ENCODE measurements at places on chromosomes 5 and 9.

- DNase-seq, result no peak
Observed at GRCh38 chr5:77638763-77639671, 504 bp upstream of the OTP start.

- DNase-seq, result no peak
Observed at GRCh38 chr9:14344941-14345353, 31.0 kb upstream of the NFIB start.

GRCh38 chr9:120856700-120857099 is 14.0 kb upstream of the PSMD5 start:
- DNase-seq, result no peak

- no peak for DNase-seq
Observed at GRCh38 chr9:83039303-83039702, 23.6 kb downstream of the RASEF start.

DNA sequence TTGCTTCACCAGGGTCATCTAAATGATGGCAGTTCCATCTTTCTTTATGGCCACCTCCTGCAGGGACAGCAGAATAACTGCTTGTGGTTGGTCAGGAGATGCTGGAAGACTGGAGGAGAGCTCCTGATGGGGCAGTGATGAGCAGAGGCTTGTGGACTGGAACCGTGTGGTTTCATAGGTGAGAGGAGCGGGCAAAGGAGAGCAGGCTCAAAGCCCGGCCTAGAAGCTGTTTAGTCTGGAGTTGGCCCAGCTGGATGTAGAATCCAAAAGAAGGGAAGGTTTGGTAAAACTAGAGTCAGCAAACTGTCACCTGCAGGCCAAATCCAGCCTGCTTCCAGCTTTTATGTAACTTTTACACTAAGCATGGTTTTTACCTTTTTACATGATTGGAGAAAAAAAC is 32.9 kb upstream of the TLE1 start:
- DNase-seq, result no peak

- no peak for DNase-seq
Observed at GRCh38 chr5:97010606-97011005, 74.7 kb downstream of the LNPEP start.

DNA sequence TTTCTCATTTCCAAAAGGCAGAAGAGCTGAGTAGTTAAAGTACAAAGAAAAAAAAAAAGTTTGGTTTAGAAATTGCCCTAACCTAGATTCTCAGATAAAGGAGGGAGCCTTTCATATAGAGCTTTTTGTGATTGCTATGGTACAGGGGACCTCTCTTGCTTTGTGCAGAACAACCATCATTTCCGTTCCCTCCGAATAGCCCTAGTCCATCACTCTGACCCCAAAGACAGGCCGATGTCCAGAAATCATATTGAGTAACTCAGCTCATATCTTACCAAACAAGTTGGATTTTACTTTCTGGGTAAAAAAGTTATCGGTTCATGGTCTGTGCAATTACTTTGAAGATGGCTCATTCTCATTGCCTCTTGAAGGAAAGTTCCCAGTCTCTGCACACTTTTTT is 36.7 kb upstream of the COL15A1 start:
- DNase-seq, result no peak

DNA sequence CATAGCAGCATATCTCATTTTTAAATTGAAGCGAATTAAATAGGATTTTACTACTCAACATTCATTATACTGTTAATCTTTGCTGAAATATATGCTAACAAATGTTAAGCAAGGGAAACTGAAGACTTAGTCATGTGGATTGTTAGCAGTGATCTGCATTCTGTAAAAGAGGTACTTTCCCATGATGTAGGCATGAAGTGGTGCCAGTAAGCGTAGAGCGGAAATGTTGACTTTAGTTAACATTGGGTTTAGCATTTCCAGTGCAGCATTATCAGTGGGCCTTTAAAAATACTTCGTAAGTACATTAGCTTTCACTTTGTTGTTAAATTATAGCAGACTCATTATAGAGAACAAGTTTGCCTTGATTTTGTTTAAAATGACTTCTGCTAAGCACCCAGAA is 130.3 kb downstream of the CDC42SE2 start:
- peak; percentile 16 for DNase-seq

- DNase-seq, result no peak
Observed at GRCh38 chr9:104506565-104506964, 2.5 kb downstream of the OR13F1 start.

GRCh38 chr9:97938081-97938644 is at the start of gene HEMGN:
Gene HEMGN, minus strand, starts transcription at chr9:97938172. Its CDS starts 36 bp downstream, at chr9:97938136.
- DNase-seq, result no peak

DNA sequence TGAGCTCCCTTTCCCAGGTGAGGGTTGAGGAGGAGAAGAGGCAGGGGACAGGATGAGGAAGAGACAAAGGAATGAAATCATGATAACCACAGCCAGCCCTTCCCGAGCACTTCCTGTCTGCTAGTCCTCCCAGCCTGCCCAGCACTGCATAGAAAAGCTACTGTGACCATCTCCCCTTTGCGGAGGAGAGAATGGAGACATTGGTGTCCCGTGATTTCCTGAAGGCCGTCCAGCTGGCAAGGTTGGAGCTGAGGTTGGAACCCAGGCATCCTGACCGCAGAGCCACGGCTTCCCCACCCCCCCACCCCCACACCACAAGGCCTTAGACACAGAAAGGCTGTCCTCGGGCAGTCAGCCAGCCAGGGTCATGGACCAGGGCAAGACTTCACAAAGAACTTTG is 131.1 kb upstream of the ICE1 start:
- no peak for DNase-seq

DNA sequence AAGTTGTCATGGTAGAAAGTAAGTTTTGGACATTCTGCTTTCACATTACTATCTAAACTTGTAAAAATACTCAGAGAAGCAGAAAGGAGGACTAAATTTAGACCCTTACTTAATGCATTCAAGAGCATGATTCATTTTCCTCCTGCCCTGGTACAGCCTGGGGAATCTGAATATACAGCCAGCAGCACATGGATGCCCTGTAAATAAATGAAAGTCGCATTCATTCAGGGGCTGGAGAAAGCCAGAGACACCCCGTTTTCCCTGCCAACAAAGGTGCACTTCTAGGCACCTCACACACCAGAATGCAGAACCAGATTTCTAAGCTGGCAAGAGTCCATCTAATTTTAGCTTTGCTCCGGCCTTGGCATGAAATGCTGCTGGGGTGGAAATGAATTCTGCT is 172.7 kb upstream of the KLF9 start:
- DNase-seq, result no peak

DNA sequence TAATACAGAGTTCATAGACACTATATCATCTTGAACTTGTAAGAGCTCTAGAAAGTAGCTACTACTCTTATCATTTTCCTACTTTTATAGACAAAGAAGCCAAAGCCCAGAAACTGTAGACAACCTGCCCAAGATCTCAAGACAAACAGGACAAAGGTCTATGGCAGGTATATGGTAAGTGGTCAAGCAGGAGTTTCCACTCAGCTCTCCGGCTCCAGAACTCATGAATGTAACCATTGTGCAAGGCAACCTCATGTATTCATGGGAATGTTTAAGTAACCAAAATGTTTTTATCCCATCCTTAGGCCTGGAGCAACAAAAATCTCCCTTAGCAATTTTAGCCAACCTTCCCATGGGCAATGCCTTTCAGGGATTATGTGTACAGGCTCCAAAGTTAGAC is 163.4 kb upstream of the PUM3 start:
- no peak for DNase-seq

DNA sequence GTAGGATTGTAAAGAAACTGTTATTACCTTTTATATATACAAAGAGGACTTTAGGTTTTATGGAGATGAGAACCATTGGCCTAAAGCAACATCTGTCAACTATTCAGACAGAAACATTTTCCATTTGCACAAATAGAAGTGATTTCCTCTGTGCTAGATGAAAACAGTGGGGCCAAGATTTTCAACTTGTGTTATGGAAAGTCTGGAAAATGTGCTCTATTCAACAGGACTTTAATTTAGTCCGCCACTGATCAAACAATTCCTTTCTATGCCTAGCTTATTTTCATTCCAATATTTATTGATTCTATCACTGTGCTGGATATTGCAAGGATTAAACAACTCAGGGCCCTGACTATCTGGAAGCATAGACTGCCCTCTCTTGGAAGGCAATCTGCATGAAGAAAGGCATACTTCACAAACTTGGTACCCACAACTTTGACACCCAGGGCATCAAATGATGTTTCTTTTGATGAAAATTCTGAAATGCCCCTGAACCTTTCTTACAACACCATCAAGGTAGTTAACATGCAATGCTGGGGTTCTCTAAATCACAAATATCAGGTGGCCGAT is 126.6 kb upstream of the HMHB1 start:
- DNase-seq, result no peak

GRCh38 chr9:71920456-71921189 is 9.2 kb downstream of the C9orf85 start:
- DNase-seq, result no peak

DNA sequence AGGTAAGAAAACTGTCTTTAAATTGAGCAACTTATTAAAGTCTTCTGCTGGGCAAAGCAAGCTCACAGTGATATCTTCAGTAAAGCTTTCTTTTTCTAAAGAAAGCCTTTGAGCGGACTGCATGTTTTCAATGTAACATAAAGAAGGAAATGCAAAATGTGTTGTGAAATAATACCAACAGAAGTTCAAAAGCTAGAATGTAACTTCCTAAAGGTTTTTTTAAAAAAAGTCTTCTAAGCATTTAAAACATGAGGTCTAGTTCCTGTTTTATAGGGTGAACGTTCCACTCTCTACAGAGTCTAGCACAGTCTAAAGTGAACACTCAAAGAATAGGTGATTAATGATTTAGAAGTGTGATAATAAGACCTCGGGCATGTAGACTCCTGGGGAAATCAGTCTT is 62.9 kb downstream of the DENND1A start:
- DNase-seq, result no peak

GRCh38 chr9:26574898-26575440 is 317.6 kb downstream of the CAAP1 start:
- DNase-seq, result no peak
